Right lung (tissue), 10 donors: ENCODE measurements at places on chromosomes 1 and 21. TPM values are rescaled to one million over a fixed set of nuclear protein-coding genes. Genes with fewer than 3 reads are reported as not detected.

The CHODL gene
- polyA plus RNA-seq: 5.9 TPM

The MFN2 gene
- polyA plus RNA-seq: 45.5 TPM

DNA sequence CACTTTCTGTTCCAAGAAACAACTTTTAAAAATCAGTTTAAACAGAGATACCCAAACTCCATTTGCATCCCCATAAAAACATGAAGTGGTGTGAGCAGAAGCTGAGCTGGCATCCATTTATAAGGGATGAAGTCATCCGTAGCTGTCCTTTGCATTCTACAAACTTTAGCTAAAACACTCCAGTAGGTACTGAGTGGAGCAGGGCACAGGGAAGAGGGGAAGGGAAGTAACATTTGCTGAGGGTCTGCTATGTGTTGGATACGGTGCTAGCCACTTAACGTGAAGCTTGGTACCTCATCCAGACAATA, 32.9 kb downstream of the VWA5B1 start:
- no peak for DNase-seq

GRCh38 chr1:49728377-49728776, 295.4 kb downstream of the AGBL4 start:
- no peak for DNase-seq
